Naive thymus-derived CD4-positive, alpha-beta T cell (primary cell): ENCODE measurements at places on chromosomes 3 and 15. TPM values are rescaled to one million over a fixed set of nuclear protein-coding genes. Genes with fewer than 3 reads are reported as not detected.

Gene FEZF2
- not detected for total RNA-seq

DNA sequence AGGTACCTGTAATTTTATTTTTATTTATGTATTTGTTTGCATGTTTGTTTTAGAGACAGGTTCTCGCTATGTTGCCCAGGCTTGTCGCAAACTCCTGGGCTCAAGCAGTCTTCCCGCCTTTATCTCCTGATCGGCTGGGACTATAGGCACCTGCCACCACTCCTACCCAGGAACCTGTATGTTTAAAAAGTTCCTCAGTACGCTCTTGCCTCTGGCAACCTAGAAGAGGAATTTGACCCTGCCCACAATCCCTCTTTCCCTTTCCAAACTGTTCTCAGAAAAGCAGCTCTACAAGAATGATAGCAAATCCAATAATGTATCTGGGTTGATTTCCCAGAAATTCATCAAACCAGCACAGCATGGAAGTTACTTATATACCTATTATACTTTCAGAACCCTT lies 20.9 kb upstream of the PHLDB2 start:
- no peak overlapping the region for H3K27ac ChIP-seq
- no peaks in the 10 kb centered on the region for H3K4me1 ChIP-seq
- H3K36me3 ChIP-seq, result no peaks in the 10 kb centered on the region
- H3K4me3 ChIP-seq, result no peak overlapping the region

GRCh38 chr3:165805946-165806561 lies 31.2 kb downstream of the BCHE start:
- DNase-seq, result no peak
- no peaks in the 10 kb centered on the region for H3K4me1 ChIP-seq
- no peaks in the 10 kb centered on the region for H3K27me3 ChIP-seq

Gene MYO5A
- 19.8 TPM for total RNA-seq

GRCh38 chr3:161042023-161042501 lies 63.1 kb downstream of the B3GALNT1 start:
- no peak overlapping the region for H3K27ac ChIP-seq
- H3K4me1 ChIP-seq, result no peaks in the 10 kb centered on the region
- no peak overlapping the region for H3K4me3 ChIP-seq
- H3K27me3 ChIP-seq, result no peaks in the 10 kb centered on the region
- DNase-seq, result no peak

Gene ALPK3
- total RNA-seq, result 0.30 TPM

- no peak for DNase-seq
- no peak overlapping the region for H3K27ac ChIP-seq
- no peaks in the 10 kb centered on the region for H3K27me3 ChIP-seq
- H3K4me1 ChIP-seq, result peaks cover 54% of the 10 kb centered on the region
Measured at GRCh38 chr3:72440491-72440890, 407.8 kb downstream of the SHQ1 start.

Gene SH2D7
- total RNA-seq, result not detected
